ENCODE measurements at places on chromosomes 13 and 19.

GRCh38 chr19:7482584-7483439, 6.0 kb downstream of the PEX11G start:
- DNase-seq = no peak

DNA sequence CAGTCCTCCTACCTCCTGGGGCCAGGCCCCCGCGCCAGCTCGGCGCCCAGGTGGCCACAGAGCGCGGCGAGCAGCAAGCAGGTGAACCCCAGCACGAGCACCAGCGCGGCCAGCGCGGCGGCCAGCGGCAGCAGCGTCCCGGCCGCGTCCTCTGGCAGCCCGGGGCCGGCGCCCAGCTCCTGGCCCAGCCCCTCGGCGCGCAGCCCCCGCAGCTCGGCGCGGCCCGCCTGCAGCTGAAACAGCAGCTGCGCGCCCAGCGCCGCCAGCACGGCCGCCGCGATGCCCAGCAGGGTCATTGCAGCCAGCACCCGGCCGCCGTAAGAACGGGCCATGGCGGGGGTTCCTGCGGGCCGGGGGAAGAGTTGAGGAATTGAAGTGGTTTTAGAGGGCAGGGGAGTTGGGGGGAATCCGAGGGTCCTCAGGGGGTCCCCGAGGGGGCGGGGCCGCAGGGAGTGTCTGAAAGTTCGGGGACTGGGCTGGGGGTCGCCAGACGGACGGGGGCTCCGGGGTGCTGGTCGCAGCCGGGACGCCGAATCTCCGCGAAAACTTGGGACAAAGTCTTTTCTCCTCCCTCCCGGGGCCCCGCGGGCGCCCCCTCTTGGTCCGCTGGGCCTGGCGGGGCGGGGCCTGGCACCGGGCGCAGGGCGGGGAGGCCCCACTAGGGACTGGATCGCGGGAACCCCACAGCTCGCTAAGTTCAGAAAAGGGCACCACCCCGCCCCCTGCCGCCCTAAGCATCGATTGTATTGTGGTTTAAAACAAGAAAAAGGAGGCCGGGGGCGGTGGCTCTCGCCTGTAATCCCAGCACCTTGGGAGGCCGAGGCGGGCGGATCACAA, at the start of gene TMEM221:
Gene TMEM221, minus strand, starts transcription at position 538 of the 837 bp plus-strand sequence. Its CDS starts 206 bp downstream, at position 332.
- DNase-seq = peak; percentile 72

GRCh38 chr13:60431108-60431700, 34.2 kb downstream of the TDRD3 start:
- DNase-seq = peak; percentile 57

- no peak for DNase-seq
Measured at GRCh38 chr19:46620716-46621115, 4.2 kb downstream of the PTGIR start.

GRCh38 chr13:39037410-39037879, 444 bp downstream of the PROSER1 start:
- no peak for DNase-seq

- no peak for DNase-seq
Measured at GRCh38 chr19:6712231-6712630, 8.2 kb downstream of the C3 start.

DNA sequence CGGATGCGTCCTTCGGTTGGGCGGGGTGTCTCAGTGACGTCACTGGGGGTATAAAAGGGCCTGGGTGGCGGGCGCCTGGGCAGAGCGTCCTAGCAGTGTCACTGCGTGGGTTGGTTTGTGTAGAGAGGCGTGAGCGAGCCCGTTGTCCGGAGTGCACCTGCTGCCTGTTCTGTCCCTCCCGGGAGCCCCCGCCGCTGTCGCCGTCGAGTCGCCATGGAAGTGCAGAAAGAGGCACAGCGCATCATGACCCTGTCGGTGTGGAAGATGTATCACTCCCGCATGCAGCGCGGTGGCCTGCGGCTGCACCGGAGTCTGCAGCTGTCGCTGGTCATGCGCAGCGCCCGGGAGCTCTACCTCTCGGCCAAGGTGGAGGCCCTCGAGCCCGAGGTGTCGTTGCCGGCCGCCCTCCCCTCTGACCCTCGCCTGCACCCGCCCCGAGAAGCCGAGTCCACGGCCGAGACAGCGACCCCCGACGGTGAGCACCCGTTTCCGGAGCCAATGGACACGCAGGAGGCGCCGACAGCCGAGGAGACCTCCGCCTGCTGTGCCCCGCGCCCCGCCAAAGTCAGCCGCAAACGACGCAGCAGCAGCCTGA, 2.9 kb downstream of the IER2 start:
- DNase-seq = peak; percentile 97

DNA sequence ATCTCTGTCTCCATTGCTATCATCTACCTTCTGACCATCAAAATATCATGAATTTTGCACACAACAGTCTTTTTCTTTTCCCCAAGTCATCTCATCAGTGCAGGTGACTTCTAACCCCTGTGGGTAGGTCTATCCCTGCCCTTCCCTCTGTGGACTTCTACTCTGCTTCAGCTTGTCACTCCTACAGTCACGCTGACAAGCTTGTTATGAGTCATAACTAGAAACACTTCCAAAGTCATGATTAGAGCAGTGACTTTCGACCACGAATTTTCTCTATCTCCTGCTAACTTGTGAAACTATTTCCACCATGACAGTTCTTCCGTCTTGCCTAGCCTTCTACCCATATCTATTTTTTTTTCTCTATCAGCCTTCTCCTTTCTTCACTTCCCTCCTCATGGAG, 343.7 kb upstream of the ARGLU1 start:
- no peak for DNase-seq

DNA sequence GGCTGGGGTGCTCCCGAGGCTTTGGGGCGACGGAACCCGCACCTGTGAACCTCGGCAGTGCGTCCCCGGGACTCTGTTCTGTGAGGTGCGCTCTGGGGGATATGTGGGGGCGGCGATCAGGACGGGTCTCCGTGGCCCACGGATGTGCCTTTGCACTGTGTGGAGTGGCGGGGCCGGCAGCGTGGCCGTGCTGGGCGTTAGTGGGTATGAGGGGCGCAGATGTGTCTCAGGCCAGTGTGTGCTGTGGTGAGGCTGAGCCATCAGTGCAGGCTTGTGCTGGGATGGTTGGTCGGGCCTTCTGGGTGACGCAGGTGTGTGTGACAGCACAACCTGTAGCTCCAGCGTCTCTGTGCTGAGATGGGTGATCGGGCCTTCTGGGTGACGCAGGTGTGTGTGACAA, 16.9 kb downstream of the ZNF331 start:
- no peak for DNase-seq

DNA sequence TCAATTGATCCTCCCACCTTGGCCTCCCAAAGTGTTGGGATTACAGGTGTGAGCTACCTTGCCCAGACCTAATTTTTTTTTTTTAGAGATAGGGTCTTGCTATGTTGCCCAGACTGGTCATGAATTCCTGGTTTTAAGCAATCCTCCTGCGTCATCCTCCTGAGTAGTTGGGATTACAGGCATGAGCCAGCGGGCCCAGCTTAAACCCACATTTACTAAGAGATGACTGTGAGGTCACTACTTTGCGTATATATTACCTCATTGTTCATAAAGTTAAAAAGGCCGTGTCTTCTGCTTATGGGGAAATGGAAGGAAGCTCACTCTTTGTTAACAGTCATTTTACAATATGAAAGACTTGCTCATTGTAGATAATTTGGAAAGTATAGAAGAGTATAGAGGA, 39.6 kb upstream of the C1QTNF9 start:
- no peak for DNase-seq

DNA sequence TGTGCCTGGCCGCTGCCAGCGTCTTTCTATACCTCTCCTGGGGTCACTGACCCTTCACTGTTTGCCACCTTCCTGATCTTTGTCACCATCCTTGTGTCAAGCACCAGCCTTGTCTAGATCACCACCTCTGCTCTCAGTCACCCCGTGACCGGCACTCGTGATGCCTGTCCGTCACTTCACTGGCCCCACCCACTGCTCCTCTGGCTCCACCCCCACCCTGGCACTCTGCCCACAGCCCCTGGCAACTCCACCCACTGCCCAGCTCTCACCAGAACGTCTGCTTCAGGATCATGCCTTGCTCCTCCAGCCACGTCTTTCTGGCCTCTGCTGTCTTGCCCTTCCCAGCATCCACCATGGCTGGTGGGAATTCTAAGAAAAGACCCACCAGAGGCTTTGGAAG, 24.8 kb upstream of the PLA2G4C start:
- DNase-seq = no peak

- DNase-seq = no peak
Measured at GRCh38 chr13:79710376-79710775, 229.4 kb downstream of the NDFIP2 start.

DNA sequence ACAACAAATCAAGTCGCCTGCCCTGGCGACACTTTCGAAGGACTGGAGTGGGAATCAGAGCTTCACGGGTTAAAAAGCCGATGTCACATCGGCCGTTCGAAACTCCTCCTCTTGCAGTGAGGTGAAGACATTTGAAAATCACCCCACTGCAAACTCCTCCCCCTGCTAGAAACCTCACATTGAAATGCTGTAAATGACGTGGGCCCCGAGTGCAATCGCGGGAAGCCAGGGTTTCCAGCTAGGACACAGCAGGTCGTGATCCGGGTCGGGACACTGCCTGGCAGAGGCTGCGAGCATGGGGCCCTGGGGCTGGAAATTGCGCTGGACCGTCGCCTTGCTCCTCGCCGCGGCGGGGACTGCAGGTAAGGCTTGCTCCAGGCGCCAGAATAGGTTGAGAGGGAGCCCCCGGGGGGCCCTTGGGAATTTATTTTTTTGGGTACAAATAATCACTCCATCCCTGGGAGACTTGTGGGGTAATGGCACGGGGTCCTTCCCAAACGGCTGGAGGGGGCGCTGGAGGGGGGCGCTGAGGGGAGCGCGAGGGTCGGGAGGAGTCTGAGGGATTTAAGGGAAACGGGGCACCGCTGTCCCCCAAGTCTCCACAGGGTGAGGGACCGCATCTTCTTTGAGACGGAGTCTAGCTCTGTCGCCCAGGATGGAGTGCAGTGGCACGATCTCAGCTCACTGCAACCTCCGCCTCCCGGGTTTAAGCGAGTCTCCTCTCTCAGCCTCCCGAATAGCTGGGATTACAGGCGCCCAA, at the start of gene LDLR:
Gene LDLR, plus strand, starts transcription at position 210 of the 760 bp plus-strand sequence. Its CDS starts 86 bp downstream, at position 296.
- DNase-seq = peak; percentile 97

- no peak for DNase-seq
Measured at GRCh38 chr13:100853434-100853833, 178.8 kb upstream of the TMTC4 start.

DNA sequence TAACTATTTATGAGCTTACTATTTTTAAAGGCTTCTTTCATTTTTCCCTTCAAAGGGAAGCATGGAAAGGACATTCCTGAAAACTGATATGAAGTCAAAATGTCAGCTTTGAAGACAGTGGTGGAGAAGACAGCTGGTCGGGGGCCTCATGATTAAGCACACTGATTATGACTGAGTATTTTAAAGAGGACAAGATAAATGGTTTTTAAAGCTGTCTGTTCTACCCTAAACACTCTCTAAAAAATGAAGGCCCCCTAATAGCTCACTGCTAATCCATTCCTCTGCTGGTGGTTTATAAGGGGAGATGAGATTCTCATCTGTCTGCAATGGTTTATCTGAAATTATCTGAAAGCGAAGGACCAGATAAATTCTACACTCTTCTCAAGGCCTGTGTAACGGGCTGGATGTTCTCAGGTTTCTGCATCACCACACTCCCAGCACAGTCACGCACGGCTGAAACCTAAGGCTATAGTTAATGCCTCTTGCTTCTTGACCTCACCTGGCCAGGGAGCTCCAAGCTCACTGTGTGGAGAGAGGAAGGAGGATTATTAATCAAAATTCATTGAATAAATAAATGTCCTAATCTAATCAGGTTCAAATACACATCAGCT, 86.9 kb upstream of the DOCK9 start:
- DNase-seq = peak; percentile 23

DNA sequence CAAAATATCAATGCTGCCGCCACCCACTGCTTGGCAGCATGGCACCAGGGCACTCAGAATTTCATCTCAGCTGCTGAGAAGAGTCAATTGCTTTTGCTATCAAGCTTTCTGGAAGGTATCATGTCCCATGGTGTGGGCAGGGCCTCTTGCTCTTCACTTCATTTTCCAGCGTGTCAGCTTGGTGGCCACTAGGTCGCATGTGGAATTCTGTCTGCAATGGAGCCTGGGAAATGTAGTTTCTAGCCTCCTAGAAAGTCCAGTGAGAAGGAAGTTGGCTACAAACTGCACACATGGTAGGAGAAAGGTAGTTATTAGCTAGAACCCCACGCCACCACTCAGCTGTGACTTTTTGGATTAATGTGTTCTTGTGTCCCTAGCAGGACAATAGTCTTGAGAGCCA, 105.3 kb downstream of the MYO16 start:
- DNase-seq = no peak

DNA sequence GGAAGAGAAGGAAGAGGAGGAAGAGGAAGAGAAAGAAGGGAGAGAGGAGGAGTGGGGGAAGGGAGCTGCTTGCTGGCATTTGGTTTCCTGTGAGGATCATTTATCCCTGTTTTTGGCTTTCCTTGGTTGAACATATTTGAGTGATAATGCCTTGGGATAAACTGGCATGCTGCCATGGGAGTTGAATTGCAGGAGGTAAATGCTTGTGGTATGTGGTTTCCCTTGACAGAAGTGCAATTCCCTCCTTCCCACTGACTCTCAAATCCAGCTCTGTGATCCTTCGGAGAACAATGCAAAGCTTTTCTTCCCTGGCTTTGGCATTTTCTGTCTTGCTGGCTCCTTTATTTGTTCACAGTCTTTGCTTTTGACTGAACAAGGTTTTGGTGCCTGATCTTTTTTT, 27.2 kb upstream of the CBY2 start:
- no peak for DNase-seq

DNA sequence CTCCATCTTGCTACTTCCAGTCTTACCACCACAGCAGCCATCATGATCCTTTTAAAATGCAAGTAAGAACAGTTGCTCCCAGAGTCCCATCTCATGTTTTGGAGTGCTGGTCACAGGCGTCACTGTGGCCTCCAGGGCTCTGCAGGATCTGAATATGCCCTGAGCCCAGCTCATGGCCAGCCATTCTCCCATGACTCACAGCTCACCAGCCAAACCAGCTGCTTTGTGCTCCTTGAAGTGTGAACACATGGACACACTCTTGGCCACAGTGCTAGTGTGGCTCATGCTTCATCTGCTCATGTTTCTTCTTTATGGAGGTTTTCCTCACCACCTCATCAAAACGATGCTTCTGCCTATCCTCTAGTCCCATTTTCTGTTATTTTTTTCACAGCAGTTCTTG, 466.5 kb downstream of the UQCRFS1 start:
- DNase-seq = no peak

- no peak for DNase-seq
Measured at GRCh38 chr13:100789025-100789424, 114.4 kb upstream of the TMTC4 start.

GRCh38 chr19:48830965-48831364, 5.3 kb downstream of the HSD17B14 start:
- DNase-seq = no peak

- peak; percentile 81 for DNase-seq
Measured at GRCh38 chr13:31199849-31200636, at the start of gene B3GLCT. Gene B3GLCT, plus strand, starts transcription at chr13:31199975. Its CDS starts 110 bp downstream, at chr13:31200085.

- DNase-seq = no peak
Measured at GRCh38 chr19:1066251-1066747, 668 bp upstream of the ARHGAP45 start.

Data from muscle of back (tissue), 13 donors.